ENCODE measurements at places on chromosomes 7 and 10. TPM values are rescaled to one million over a fixed set of nuclear protein-coding genes. Genes with fewer than 3 reads are reported as not detected.

- H3K27ac ChIP-seq, result no peak overlapping the region
Observed at GRCh38 chr7:157529768-157530560, 193.2 kb downstream of the DNAJB6 start.

Gene CYP26A1
- not detected for total RNA-seq

- no peak overlapping the region for H3K27ac ChIP-seq
- DNase-seq, result no peak
- H3K4me3 ChIP-seq, result no peak overlapping the region
- H3K4me1 ChIP-seq, result no peaks in the 10 kb centered on the region
- H3K36me3 ChIP-seq, result no peaks in the 10 kb centered on the region
Observed at GRCh38 chr10:78357141-78358063, 323.7 kb downstream of the RPS24 start.

- peaks cover 60% of the 10 kb centered on the region for H3K36me3 ChIP-seq
- no peak overlapping the region for H3K4me3 ChIP-seq
- no peak overlapping the region for H3K27ac ChIP-seq
- no peak for DNase-seq
Observed at GRCh38 chr7:66145400-66146104, 30.9 kb downstream of the CRCP start.

GRCh38 chr7:92534572-92534971, 6.0 kb downstream of the RBM48 start:
- H3K4me1 ChIP-seq, result peaks cover 5% of the 10 kb centered on the region
- H3K27ac ChIP-seq, result no peak overlapping the region
- DNase-seq, result no peak
- no peaks in the 10 kb centered on the region for H3K27me3 ChIP-seq

Gene SLC26A3
- total RNA-seq, result 0.11 TPM

Gene LAMB4
- not detected for total RNA-seq

Gene PNLIPRP2
- not detected for total RNA-seq

GRCh38 chr7:32108651-32109050, 38.4 kb upstream of the PDE1C start:
- H3K27ac ChIP-seq, result no peak overlapping the region
- no peaks in the 10 kb centered on the region for H3K27me3 ChIP-seq
- H3K4me1 ChIP-seq, result no peaks in the 10 kb centered on the region
- H3K4me3 ChIP-seq, result no peak overlapping the region

Gene AEBP1
- total RNA-seq, result 1,349 TPM

DNA sequence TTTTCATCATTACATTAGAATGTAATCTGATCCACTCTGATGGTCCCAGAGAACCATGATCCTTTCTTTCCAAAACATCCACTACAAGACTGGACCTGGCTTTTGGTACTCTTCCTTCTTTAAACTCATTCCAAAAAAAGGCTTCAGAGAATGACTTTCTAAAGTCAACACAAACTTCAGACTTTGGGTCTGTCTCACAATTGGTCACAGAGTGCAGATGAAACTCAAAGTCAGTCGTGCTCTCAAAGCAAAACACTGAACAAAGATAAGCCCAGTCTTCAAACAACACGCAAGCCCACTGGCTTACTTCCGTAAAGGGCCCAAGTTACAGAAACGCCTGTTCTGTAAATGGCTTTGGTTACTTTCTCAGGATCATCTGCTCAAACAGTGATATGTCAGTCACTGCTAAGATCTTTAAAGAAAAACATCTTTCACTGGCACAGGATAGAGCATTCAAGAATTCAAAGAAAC, 250.9 kb upstream of the MKLN1 start:
- H3K4me3 ChIP-seq, result no peak overlapping the region
- no peaks in the 10 kb centered on the region for H3K36me3 ChIP-seq
- peaks cover 9% of the 10 kb centered on the region for H3K4me1 ChIP-seq
- H3K27me3 ChIP-seq, result no peaks in the 10 kb centered on the region
- no peak for DNase-seq

GRCh38 chr10:77252380-77253146, 385.0 kb downstream of the KCNMA1 start:
- no peaks in the 10 kb centered on the region for H3K27me3 ChIP-seq
- H3K36me3 ChIP-seq, result no peaks in the 10 kb centered on the region
- DNase-seq, result no peak
- no peak overlapping the region for H3K4me3 ChIP-seq

GRCh38 chr10:89879121-89879520, 177.7 kb downstream of the KIF20B start:
- H3K4me1 ChIP-seq, result no peaks in the 10 kb centered on the region
- no peaks in the 10 kb centered on the region for H3K36me3 ChIP-seq
- H3K4me3 ChIP-seq, result no peak overlapping the region
- H3K27me3 ChIP-seq, result no peaks in the 10 kb centered on the region
- DNase-seq, result no peak

- DNase-seq, result no peak
- H3K4me3 ChIP-seq, result no peak overlapping the region
- no peaks in the 10 kb centered on the region for H3K27me3 ChIP-seq
- H3K36me3 ChIP-seq, result no peaks in the 10 kb centered on the region
Observed at GRCh38 chr10:24962995-24963394, 10.6 kb upstream of the PRTFDC1 start.

- no peak overlapping the region for H3K27ac ChIP-seq
- no peaks in the 10 kb centered on the region for H3K4me1 ChIP-seq
- no peak overlapping the region for H3K4me3 ChIP-seq
Observed at GRCh38 chr7:108020585-108020984, 17.6 kb upstream of the LAMB1 start.

GRCh38 chr10:72014785-72015480, 50.7 kb downstream of the CHST3 start:
- no peak overlapping the region for H3K27ac ChIP-seq
- no peak overlapping the region for H3K4me3 ChIP-seq
- no peak for DNase-seq

DNA sequence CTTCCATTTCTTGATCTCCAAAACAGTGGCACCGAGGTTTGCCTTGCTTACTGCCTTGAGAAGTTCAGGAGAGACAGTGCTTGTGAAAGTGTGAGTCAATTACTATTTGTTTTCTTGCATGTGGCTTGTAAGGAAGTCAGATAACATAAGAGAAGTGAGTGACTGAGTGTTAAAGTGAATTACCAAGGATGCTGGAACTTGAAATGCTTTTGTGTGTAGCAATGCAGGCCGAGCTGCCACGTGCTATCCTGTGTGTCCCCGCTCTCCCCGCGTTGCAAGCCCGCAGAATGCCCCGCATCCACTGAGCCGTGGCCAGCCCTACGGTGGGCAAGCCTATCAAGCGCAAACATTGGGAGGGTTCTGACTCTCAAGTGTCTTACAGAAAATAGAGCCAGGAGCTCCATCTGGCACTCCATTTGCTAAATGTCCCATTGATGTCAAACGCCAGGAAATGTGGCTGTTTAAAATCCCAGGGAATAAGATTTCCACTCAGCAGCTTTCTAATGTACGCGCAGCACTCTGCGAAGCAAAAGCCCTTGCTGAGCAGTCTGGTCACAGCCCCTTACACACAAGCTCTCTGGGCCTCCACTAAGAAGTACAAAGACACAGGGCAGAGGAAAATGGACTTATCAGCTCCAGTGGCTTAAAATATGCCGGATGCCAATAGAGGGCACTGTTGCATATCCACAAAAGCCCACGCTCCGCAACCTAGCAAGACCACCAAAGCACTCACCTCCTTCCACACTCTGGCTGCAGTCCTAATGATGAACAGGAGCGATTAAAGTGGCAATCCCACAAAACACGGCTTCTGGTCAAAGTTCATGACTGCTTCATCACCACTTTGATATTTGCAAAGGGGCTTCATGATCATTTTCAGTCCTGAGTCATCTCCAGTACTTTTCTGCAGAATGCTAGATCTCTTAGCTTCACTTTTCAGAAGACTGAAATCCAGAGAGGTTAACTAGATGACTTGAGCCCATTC, 158.0 kb upstream of the ITGB1 start:
- no peak overlapping the region for H3K27ac ChIP-seq
- no peaks in the 10 kb centered on the region for H3K36me3 ChIP-seq
- no peak for DNase-seq
- H3K27me3 ChIP-seq, result no peaks in the 10 kb centered on the region
- no peak overlapping the region for H3K4me3 ChIP-seq
- no peaks in the 10 kb centered on the region for H3K4me1 ChIP-seq

DNA sequence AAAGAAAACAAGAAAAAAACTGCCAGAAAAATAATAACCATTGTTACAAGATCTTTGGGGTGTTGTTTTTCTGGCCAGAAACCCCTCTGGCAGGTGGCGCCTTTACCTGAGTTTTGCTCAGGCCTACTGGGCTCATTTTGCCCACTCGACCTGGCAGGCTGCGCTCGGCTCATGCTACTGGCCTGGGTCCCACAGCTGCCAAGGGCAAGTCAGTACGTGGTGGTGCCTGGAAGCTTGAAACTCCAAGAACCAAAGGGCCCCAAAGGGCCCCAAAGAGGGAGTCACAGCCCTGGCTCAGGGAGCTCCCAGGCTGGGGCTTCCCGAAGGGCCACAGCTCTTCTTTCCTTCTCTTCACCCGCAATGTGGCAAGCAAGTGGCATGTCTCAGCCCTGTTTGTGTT, 42.7 kb downstream of the CACUL1 start:
- H3K36me3 ChIP-seq, result no peaks in the 10 kb centered on the region
- H3K27ac ChIP-seq, result no peak overlapping the region
- DNase-seq, result no peak
- H3K4me3 ChIP-seq, result no peak overlapping the region

GRCh38 chr7:45718464-45719330, 144.5 kb downstream of the ADCY1 start:
- peaks cover 9% of the 10 kb centered on the region for H3K36me3 ChIP-seq
- DNase-seq, result no peak
- no peaks in the 10 kb centered on the region for H3K27me3 ChIP-seq
- no peak overlapping the region for H3K27ac ChIP-seq
- no peak overlapping the region for H3K4me3 ChIP-seq
- no peaks in the 10 kb centered on the region for H3K4me1 ChIP-seq

DNA sequence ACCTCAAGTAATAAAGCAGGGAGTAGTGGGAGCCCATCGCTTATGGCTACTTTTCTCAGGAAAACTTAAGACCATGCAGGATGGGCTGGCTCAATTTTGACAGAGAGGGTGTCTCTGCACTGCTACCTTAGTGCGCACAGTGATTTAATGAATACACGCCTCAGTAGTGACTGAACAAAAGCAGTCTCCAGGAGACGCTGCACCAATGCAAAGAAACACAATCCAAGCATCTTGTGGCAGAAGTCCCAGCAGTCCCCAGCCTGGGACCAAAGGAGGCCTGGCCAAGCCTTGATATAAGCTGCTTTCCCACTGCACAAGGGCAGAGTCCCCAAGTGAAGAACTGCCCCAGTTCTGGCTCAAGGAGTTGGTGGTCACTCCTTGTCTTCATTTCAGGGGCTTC, 368.9 kb downstream of the KCNMA1 start:
- no peak overlapping the region for H3K4me3 ChIP-seq
- H3K36me3 ChIP-seq, result no peaks in the 10 kb centered on the region
- no peaks in the 10 kb centered on the region for H3K27me3 ChIP-seq
- DNase-seq, result no peak
- peak overlapping the region; percentile 68 for H3K27ac ChIP-seq

Gene PRF1
- total RNA-seq, result 6.2 TPM

Gene POM121
- 39.8 TPM for total RNA-seq

- DNase-seq, result no peak
- H3K36me3 ChIP-seq, result no peaks in the 10 kb centered on the region
- no peak overlapping the region for H3K4me3 ChIP-seq
- no peak overlapping the region for H3K27ac ChIP-seq
- no peaks in the 10 kb centered on the region for H3K27me3 ChIP-seq
- no peaks in the 10 kb centered on the region for H3K4me1 ChIP-seq
Observed at GRCh38 chr7:24456526-24457218, 116.6 kb upstream of the PALS2 start.

- no peak overlapping the region for H3K27ac ChIP-seq
- DNase-seq, result no peak
- H3K4me1 ChIP-seq, result no peaks in the 10 kb centered on the region
- no peaks in the 10 kb centered on the region for H3K27me3 ChIP-seq
- no peak overlapping the region for H3K4me3 ChIP-seq
Observed at GRCh38 chr7:123633553-123633952, 22.1 kb upstream of the LMOD2 start.

DNA sequence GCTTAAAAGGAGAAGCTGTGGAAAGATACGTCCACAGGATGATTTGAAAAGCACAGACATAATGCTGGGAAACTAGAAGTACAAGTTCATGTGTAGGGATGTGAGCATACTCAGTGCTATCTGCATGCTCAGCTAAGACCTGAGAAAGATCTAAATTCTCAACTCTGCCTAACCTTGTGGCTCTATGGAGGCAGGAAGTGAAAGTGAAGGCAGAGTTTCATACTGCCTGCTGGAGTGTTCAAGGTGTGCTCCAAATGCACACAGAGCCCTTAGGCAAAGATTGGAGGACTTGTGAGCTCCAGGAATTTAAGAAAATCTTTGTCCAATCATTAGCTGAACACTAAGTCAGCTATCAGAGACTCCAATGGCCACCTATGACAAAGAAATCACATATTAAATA, 190.9 kb downstream of the RNLS start:
- no peaks in the 10 kb centered on the region for H3K27me3 ChIP-seq
- H3K27ac ChIP-seq, result no peak overlapping the region
- peaks cover 3% of the 10 kb centered on the region for H3K4me1 ChIP-seq
- H3K36me3 ChIP-seq, result no peaks in the 10 kb centered on the region
- no peak for DNase-seq
- no peak overlapping the region for H3K4me3 ChIP-seq

- DNase-seq, result no peak
- no peaks in the 10 kb centered on the region for H3K36me3 ChIP-seq
- H3K27me3 ChIP-seq, result peaks cover 40% of the 10 kb centered on the region
- no peak overlapping the region for H3K27ac ChIP-seq
- H3K4me3 ChIP-seq, result peak overlapping the region; percentile 43
Observed at GRCh38 chr10:117163061-117163953, 25.2 kb upstream of the VAX1 start.
